ENCODE measurements at places on chromosomes 11 and 22.

- DNase-seq: no peak
Measured at GRCh38 chr22:44548981-44549380, 50.9 kb upstream of the RTL6 start.

- no peak for DNase-seq
Measured at GRCh38 chr11:119759747-119760412, 30.9 kb upstream of the NECTIN1 start.

DNA sequence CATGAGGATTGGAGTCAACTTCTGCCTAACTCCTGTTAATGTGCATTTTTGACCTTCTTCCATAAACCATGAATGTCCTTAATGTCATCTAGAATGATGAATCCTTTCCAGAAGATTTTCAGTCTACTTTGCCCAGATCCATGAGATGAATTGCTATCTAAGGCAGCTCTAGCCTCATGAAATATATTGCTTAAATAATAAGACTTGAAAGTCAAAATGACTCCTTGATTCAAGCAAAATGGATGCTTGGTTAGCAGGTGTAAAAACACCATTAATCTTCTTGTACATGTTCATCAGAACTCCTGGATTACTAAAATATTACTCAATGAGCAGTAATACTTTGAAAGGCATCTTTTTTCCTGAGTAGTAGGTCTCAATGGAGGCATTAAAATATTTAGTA is 238.5 kb upstream of the ZC3H12C start:
- no peak for DNase-seq

GRCh38 chr11:12099132-12099873 is 11.1 kb upstream of the MICAL2 start:
- DNase-seq: no peak
